ENCODE measurements at places on chromosomes 11 and 22. TPM values are rescaled to one million over a fixed set of nuclear protein-coding genes. Genes with fewer than 3 reads are reported as not detected.

DMC1 gene
- total RNA-seq = 11.2 TPM

GAL gene
- total RNA-seq = not detected

NARS2 gene
- 9.3 TPM for total RNA-seq

GALNT18 gene
- 1.7 TPM for total RNA-seq

OR8I2 gene
- total RNA-seq = not detected

TRIM49 gene
- total RNA-seq = not detected

HPX gene
- 1.7 TPM for total RNA-seq

ELMOD1 gene
- not detected for total RNA-seq

EMID1 gene
- not detected for total RNA-seq

OR51E1 gene
- total RNA-seq = not detected

GPHA2 gene
- total RNA-seq = not detected

KCNJ5 gene
- total RNA-seq = not detected

OR2AG1 gene
- total RNA-seq = not detected

MS4A2 gene
- total RNA-seq = 7.6 TPM

TNNT3 gene
- 17.7 TPM for total RNA-seq

TYR gene
- total RNA-seq = not detected

UBQLNL gene
- total RNA-seq = 0.69 TPM

CCDC117 gene
- total RNA-seq = 21.2 TPM

MRGPRX4 gene
- not detected for total RNA-seq

SERPING1 gene
- total RNA-seq = 3.7 TPM

BACE1 gene
- total RNA-seq = 0.27 TPM

KRTAP5-8 gene
- total RNA-seq = not detected

DUSP8 gene
- total RNA-seq = 79.3 TPM

PGA4 gene
- total RNA-seq = not detected

GNAZ gene
- total RNA-seq = 2.0 TPM

SCUBE1 gene
- 0.27 TPM for total RNA-seq

MN1 gene
- 0.16 TPM for total RNA-seq

VSIG10L2 gene
- total RNA-seq = not detected

NRXN2 gene
- total RNA-seq = 0.23 TPM

All from naive thymus-derived CD4-positive, alpha-beta T cell (primary cell).